ENCODE measurements at places on chromosomes 5 and 9.

DNA sequence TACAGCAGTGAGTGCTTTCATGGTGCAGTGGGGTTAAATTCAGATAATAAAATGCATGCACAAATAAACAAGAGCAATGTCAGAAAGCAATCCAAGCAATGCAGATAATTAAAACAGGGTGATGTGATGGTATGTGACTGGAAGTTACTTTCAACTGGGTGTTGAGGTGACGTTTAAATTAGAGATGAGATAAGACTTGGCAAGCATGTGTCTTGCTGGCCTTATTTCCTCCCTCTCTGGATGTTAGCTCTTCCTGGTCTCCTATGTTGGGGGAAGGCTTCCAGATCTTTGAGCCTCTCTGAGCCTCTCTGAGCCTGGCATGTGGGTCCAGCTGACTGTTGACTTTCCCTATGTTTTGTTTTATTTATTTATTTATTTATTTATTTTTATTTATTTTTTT lies 54.4 kb downstream of the DOCK2 start:
- peak; percentile 82 for DNase-seq

GRCh38 chr9:100549048-100549447 lies 28.8 kb upstream of the CAVIN4 start:
- DNase-seq, result no peak

GRCh38 chr9:128787659-128788058 lies 606 bp downstream of the TBC1D13 start:
- no peak for DNase-seq

- no peak for DNase-seq
These were observed 234.9 kb downstream of the YTHDC2 start for GRCh38 chr5:113748403-113748802.

GRCh38 chr9:78592811-78593210 lies 295.9 kb downstream of the PSAT1 start:
- peak; percentile 91 for DNase-seq

DNA sequence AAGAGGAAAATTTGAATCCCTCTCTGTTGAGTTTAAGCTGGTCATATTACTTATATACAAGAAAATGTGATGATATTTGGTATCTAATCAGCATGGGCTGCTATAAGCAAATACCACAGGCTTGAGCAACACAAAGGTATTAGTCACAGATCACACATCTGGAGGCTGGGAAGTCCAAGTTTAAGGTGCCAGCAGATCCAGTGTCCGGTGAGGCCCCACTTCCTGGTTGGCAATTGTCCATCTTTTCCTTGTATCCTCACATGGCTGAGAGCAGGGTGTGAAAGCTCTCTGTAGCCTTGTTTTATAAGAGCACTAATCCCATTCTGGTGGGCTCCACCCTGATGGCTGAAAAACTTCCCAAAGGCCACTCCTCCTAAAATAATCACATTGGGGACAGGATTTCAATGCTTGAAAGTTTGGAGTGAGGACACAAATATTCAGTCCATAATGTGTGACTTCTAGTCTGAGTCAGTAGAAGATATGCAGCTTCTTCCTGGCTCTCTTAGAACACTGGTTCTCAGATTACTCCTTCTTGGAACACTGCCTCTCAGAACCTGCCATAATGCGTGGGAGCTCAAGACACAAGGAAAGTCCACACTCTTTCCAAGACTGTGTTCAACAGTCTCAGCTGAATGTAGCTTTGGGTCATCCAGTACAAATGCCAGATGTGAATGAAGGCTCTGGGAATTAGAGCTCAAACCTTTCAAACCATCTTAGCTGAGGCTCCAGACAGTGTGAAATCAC lies 124.1 kb downstream of the PRDM9 start:
- peak; percentile 44 for DNase-seq
